ENCODE measurements at places on chromosomes 1 and 21. TPM values are rescaled to one million over a fixed set of nuclear protein-coding genes. Genes with fewer than 3 reads are reported as not detected.

DNA sequence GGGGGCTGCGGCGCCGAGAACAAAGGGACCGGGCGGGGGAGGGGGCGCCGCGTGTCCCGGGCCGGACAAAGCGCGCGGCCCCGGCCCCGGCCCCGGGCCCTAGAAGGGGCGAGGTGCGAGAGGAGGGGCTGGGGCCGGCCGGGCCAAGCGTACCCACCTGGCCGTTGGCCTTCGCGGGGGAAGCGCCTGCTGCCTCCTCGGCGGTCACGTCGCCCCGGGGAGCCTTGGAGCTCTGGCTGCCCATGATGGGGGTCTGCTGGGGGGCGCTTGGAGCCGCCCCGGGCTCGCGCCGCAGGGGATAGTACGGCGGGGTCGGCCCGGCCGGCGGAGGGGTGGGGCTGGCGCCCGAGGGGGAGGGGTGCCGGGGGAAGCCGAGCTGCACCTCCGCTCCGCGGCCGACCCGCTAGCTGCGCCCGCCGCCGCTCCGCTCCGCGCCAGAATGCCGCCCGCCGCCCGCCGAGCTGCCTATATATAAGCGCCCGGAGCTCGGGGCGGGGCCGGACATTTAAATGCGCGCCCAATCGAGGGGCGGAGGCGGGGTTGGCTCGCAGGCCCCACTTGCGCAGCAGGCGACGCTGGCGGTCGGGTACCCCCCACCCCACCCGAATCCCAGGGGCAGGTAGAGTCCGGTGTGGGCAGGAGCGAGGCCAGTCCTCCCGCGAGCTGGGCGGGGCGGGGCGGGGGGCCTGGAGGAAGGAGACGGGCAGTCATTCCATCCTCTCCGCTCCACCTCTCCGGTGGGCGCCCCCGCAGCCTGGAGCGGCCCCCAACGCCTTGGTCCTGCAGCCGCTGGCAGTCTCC, at the start of gene MARCKSL1:
MARCKSL1 (minus strand) TSS at position 444 of the 801 bp plus-strand sequence; CDS start at position 244, 200 bp downstream.
- peak; percentile 89 for DNase-seq

AMPD2 gene
- total RNA-seq, result 35.8 TPM

C1orf21 gene
- total RNA-seq, result 50.1 TPM

GRCh38 chr21:32475162-32475812, 62.8 kb downstream of the EVA1C start:
- no peak for DNase-seq

GRCh38 chr1:94081566-94082344, 39.2 kb downstream of the ABCA4 start:
- DNase-seq, result no peak

DNA sequence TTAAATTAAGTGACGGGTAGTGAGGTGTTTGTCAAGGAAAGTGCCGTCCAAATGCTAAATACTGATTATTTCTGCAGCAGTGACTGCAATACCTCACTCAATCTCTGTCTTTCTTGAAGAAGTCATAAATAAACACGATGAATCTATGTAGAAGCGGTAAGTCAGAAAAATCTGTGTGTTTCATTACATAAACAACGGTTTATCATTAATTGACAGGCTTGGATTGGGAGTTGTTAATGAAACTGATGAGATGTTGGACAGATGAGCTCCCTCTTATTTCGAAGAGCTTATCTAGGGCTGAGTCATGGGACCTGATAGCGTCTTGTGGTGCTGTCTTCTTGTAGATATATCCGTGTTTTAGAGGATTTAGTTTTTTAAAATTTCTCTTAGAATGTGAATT, 92.2 kb upstream of the SAMD11 start:
- no peak for DNase-seq

DNA sequence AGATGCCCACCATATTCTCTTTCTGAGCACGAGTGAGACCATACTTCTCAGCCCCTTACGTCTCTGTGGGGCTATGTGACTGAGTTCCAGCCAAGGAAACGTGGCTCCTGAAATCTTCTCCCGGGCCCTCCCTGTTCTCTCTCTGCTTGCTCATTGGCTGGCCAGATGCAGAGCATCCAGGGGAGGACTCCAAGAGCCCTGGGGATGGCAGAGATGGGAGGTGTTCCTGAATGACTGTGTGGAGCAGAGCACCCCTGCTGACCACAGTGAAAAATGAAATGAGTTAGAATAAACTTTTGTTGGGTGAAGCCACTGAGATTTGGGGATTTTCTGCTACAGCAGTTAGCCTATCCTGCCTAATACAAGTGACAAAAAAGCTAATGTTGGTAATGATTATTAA, 23.8 kb downstream of the KIAA0040 start:
- DNase-seq, result no peak

LRRC71 gene
- 17.2 TPM for total RNA-seq

- no peak for DNase-seq
Observed at GRCh38 chr1:163523375-163524029, 201.7 kb downstream of the NUF2 start.

DNA sequence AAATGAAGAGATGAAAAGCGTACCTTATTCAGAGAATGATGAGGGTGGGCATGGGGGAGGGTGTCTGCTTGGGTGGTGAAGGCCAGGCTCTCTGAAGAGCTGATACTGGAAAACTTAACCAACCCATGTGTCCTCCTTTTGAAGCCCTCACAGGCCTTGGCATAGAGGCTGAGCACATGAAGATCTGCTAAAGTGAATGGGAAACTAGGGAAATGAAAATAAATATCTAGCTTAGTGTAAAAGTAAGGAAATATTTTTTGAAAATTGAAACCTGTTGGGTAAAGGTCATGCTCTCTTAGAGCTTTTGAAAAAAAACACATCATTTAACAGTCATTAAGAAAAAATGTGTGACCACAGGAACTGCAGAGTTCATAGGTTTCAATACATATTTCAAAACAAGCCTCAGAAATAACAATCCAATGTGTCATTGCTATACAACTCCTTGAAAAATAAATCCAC, 40.5 kb upstream of the RALGPS2 start:
- no peak for DNase-seq

TMEM82 gene
- total RNA-seq, result not detected

- peak; percentile 92 for DNase-seq
Observed at GRCh38 chr1:91830242-91831131, 55.5 kb downstream of the TGFBR3 start.

OPRD1 gene
- total RNA-seq, result 0.28 TPM

GRCh38 chr1:166910396-166910994, 34.4 kb upstream of the TADA1 start:
- DNase-seq, result peak; percentile 86

GRCh38 chr1:21295002-21295401, 4.7 kb upstream of the ECE1 start:
- no peak for DNase-seq

CFH gene
- 80.7 TPM for total RNA-seq

Data from lung (tissue), 17 donors.